ENCODE measurements at places on chromosomes 4 and X.

GRCh38 chr4:41509451-41509866 lies 28.5 kb upstream of the LIMCH1 start:
- DNase-seq: no peak

DNA sequence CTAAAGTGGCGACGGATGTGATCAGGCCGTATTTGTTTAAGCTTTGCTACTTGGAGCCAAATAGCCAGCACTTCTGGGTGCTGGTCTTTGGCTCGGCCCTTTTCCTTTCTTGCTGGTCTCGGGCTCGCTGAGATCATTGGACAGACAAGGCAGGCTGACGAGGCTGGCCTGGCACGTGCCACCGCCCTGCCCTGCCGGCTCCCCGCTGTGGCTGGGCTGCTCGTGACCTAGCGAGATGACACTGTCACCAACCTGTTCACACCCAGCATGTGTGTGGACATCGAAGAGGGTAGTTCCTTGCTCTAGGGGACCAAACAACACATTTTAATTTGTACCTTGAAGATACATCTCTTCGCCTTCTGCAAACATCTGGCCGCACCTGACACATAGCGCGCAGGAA lies 98.0 kb downstream of the ABLIM2 start:
- DNase-seq: no peak

GRCh38 chr4:143773998-143774895 lies 73.8 kb upstream of the FREM3 start:
- DNase-seq: no peak

GRCh38 chrX:153867671-153868070 lies 18.3 kb downstream of the L1CAM start:
- DNase-seq: no peak

- DNase-seq: no peak
Observed at GRCh38 chrX:9519546-9520216, 54.8 kb downstream of the TBL1X start.

GRCh38 chrX:48827654-48827968 lies 1.3 kb downstream of the ERAS start:
- no peak for DNase-seq

DNA sequence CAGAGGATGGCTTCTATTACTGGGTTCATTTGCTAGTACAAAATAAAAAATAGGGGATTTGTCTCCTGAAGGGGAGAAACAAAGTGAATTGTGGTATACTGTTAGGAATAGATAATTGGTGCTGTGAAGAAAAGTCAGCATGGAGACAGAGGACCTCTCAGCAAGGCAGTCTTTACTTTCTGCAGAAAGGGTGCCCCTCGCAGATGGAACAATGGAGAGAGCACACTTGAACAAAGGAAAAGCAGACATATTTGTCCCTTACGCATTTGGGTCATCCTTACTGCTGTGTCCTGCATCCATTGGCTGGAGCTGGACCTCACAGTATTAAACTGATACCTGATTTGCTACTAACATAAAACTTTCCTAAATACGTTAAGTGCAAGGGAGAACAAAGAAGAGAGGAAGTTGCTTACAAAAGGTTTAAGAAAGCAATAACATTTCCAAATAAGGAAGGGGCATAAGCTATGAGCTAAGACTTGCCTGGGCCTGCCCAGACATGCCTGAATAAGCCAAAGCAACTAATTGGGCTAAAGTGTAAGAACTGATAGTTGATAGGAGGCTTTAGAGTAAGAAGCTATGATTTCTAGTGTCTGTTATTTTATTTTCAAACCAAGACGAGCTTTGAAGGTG lies 83.8 kb downstream of the CCKAR start:
- no peak for DNase-seq

GRCh38 chr4:2651998-2652397 lies 104.1 kb downstream of the TNIP2 start:
- no peak for DNase-seq

- DNase-seq: no peak
Observed at GRCh38 chrX:19127649-19128168, 5.4 kb upstream of the ADGRG2 start.

- DNase-seq: no peak
Observed at GRCh38 chr4:44679060-44679459, 840 bp downstream of the GUF1 start.

DNA sequence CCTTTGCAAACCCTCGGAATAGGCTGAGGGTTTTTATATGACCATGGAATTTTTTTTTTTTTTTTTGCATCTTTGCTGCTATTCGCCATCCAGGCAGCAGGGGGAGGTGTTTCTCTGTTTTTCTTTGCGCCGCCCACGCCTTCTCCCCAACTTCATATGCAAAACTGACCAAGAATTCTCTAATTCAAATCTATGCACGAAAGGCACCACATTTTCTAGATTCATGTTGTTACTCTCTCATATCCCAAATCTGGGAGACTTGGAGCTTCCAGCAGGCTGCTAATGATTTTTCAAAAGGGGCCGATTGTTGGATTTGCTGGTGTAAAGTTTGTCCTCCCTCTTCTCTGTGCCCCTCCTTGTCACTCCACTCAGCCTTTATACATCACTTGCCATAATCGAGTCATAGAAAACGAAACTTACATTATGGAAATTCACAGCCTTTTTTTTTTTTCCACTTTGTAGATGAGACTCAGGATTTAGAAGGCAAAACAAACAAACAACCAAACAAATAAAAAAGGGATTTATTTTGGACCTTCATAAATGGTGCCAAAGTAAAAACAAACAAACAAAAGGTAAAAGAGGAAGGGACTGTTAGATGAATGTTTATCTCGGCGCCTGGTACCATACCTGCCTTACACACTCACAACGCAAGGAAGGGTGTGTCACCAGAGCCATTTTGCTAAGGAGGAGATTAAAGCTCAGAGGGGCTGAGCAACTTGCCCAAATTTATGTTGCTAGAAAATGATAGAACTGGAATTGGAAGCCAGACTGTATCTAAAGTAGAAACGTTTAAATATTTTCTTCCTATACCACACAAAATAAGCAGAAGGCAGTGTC lies 29.3 kb upstream of the BOD1L1 start:
- peak; percentile 65 for DNase-seq
